Activated CD4-positive, alpha-beta T cell treated with anti-CD3 and anti-CD28 coated beads for 4 hours (primary cell): ENCODE measurements at places on chromosomes 16 and 17.

DNA sequence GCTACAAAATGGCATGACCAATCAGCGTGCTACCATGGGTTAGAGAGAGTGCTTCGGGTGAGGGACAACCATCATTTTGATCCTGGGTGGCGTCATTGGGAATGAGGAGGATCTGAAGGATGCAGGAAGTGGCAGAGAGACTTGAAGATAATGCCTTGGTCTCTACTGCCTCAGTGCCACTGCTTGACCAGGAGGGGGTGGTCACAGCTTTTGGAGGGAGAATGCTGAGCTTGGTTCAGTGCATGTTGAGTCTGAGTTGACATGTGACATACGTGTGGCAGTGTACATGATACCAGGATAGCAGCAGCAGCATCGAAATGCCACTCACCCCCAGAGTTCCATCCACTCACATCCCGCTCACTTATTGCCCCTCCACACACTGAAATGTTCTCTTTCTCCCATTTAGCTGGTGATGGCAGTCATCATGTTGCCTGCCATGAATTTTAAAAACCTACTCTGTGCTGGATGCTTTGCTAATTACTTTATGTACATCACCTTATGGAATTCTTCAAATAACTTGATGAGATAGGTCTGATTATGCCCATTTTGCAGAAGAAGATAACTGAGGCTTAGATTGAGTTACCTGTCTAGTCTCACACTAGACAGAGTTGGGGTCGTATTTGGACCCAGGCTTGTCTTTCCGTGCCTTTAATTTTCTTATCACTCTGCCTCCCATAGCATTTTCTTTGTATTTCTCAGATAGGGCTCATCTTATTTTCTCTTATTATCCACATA is 36.7 kb downstream of the ARSG start:
- no peak for DNase-seq

GRCh38 chr17:2815781-2816185 is 19.5 kb downstream of the RAP1GAP2 start:
- DNase-seq, result no peak

DNA sequence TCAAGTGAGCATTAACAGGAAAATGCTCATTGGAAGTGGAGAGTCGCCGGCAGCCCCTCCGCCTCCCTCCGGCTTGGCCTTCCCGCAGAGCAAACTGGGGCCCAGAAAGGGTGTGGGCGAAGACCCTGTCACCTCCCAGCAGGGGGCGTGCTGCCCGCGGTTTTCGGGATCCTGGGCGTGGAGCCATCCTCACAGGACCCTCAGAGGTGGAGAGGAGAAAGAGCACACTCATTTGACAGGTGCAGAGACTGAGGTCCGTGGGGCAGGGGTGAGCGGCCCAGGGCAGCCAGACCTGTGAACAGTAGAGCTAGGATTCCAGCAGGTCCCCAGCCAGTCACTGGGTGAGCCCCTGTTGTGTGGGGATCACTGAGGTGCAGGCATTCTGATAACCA is 1002.9 kb downstream of the KCNJ18 start:
- no peak for DNase-seq

DNA sequence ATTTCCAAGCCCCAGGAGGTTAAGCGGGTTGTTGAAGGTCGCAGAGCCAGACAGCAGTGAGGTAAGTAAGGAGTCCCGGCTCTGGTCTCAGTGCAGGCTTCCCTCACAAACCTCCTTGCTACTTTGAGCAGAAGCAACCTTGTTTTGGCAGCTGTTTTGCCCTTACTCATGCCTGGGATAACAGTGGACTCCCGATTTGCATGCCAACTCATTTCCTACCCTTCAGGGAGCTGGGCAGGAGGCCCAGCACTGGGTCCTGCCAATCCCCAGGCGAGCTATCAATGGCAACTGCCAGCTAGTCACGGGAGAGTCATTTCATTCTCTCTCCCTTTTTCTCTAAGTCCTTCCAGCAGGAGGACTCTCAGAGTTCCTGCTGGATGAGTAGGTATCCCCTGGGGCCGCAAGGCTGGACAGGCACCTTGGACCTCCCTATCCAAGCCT is 72.0 kb upstream of the KSR1 start:
- no peak for DNase-seq
